ENCODE measurements at places on chromosomes 7 and 10.

GRCh38 chr7:45001138-45001694 lies 1.2 kb downstream of the CCM2 start:
- DNase-seq, result peak; percentile 82

DNA sequence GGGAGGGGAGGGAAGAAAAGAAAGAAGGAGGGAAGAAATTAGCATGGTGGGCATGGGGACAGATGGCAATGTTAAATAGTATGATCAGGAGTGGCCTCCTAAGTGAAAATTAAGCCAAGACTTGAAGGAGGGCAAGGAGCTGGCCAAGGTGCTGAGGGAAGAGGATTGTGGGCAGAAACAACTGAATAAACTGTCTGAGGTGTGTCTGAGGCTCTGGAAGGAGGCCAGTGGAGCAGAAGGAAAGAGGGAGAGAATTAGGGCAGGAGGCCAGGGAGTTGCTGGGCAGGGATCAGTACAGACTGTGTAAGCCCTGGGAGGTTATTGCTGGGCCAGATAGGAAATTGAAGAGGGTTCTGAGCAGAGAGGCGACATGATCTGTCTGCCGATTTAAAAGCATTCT lies 40.6 kb upstream of the VKORC1L1 start:
- DNase-seq, result peak; percentile 67

DNA sequence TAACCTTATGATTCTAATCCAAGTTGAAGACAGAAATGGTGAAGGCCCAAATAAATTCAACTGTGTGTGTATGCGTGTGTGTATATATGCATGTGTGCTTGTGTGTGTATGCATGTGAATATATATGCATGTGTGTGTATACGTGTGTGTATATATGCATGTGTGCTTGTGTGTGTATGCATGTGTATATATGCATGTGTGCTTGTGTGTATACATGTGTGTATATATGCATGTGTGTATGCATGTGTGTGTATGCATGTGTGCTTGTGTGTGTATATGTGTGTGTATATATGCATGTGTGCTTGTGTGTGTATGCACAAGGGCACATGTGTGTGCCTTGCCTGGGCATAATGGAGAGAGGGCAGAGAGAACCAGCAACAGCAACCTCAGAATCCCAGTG lies 184.7 kb upstream of the PLPP4 start:
- DNase-seq, result no peak

- no peak for DNase-seq
Measured at GRCh38 chr10:33913194-33913593, 578.7 kb upstream of the NRP1 start.

- no peak for DNase-seq
Measured at GRCh38 chr10:68403701-68404100, 3.4 kb downstream of the RUFY2 start.

- DNase-seq, result no peak
Measured at GRCh38 chr10:11861341-11861740, 38.2 kb downstream of the PROSER2 start.

DNA sequence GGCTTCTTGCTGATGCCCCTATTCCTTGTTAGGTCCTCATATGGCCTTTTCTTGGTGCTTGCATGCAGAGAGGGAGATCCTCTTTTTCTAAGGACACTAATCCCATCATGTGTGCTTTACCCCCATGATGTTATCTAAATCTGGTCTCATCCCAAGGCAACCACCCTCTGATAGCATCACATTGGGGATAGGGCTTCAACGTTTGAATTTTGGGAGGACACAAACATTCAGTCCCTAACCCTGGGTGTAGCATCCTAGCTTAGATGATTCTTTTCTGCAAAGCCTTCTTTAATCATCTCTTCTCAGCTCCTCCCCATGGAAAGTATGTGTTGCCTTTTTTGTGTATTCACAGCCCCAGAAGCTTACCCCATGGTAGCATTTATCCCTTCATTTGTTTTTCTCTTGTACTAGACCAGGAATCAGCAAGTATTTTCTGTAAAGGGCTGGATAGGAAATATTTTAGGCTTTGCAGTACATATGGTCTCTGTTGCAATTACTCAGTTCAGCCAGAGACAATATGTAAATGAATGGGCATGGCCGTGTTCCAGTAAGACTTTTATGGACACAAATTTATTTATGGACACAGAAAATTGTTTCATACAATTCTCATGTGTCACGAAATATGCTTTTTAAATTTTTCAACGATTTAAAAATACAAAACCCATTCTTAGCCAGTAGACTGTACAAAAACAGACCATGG lies 101.5 kb upstream of the CSTF2T start:
- DNase-seq, result no peak

DNA sequence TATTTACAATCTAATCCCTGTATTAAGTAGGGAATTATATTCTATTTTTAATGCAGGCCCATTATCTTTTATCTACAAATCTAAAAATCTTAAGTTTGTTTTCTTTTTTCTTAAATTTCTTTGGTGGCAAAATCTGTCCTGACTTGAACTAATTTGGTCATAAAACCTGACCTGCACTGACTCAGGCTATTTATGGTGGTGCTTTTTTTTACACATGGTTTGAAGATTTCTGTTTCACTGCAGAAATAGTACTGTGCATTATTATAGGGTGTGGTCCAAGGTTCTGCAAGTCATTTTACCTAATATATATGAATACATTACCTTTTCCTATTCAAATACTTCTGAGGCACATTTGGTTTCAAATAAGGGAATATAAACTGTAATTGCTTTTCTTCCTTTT lies 137.0 kb downstream of the CD36 start:
- DNase-seq, result no peak

DNA sequence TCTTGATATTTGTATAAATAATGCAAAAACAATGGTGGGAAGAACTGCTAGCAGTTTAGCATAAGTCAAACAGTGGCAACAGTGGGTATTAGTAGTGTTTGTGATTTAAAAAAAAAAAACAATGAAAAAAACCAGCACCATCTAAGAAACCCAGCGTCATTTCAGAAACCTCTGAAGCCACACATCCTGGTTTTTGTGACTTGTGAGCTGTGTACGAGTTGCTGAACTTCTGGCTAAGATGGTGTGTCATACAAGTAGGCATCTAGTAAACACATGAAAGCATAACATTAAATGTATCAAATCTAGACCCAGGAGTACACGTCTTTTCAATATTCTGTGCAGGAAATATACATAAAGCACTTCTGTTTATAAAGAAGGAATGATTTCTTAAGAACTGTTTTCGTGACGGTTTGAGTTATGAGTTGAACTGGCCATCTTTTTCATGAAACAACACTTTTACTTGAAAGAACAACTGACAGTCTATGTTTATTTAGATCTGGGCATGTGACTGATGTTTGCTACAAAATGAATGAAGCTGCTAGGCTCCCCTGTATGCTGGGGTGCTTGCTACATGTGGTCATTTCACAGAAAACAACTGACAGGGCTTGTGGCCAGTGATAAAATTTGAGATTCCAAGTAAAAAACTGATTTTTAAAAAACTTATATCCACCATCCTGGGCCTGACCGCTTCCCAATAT lies 143.5 kb downstream of the PIP4K2A start:
- DNase-seq, result no peak

- DNase-seq, result no peak
Measured at GRCh38 chr7:46871516-46871915, 710.4 kb downstream of the TNS3 start.

- peak; percentile 60 for DNase-seq
Measured at GRCh38 chr10:74923556-74923955, 97.2 kb downstream of the KAT6B start.

- peak; percentile 28 for DNase-seq
Measured at GRCh38 chr10:103820101-103821062, 35.0 kb downstream of the SH3PXD2A start.

Data from hematopoietic multipotent progenitor cell treated with erythropoietin and hydrocortisone succinate and interleukin-3 and kit ligand, for 4 days (in vitro differentiated cells).